Cardiac fibroblast (primary cell): ENCODE measurements at places on chromosomes 11 and 22.

- no peak for DNase-seq
Measured at GRCh38 chr22:27267145-27267544, 534.4 kb downstream of the MN1 start.

- DNase-seq = no peak
Measured at GRCh38 chr11:63862923-63863322, 24.0 kb downstream of the MARK2 start.

GRCh38 chr11:62491571-62492329, 54.9 kb downstream of the AHNAK start:
- DNase-seq = no peak

DNA sequence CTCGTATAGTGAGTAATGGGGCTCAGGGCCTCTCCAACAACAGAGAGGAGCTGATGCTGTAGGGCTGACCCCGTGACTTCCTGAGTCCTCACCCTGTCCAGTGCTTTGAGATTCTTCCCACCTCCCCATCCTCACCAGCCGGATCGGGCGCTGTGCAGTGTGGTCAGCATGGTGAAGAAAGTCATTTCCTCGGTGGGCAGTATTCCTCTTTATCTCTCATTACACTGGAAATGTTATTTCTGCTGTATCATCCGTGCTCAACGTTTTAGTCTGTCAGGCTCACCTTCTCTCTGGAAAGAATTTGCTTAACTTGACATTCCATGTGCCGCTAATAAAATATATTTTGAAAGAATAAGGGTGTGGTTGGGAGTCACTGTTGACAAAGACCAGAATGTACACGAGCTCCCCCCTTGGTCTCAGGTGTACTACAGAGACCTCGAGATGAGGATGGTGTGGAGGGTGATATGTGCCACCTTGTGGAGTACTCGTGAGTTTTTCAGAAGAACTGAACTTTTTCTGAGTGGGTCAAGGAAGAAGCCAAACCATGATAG, 25.7 kb upstream of the SCGB1A1 start:
- no peak for DNase-seq
